ENCODE measurements at places on chromosomes 2 and 18.

DNA sequence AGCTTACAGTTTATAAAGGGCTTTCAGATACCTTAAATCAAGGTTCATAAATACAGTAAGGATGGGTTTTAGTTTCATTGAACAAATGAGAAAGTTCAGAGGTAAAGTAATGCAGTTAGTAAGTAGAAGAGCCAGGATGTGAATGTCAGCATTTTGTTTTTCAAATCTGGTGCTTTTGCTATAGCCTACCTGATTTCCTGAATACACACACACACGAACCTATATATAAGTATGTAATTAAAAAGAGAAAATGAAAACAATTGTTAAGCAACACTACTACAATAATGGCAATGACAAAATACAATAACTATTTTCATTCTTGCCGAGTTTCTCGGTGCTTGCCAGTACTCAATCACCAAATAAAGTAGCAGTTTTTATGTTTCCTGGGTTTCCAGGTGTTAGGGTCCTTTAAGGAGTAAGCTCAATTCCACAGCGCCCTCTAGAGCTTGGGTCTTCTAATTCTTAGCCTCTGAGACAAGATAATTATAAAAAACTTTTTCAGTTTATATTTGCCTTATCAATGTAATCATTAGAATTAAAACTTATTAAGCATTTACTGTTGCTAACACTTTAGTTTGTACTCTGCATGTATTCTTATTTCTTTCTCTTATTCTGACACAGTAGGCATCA lies 512.9 kb upstream of the ACVR2A start:
- DNase-seq, result peak; percentile 51

GRCh38 chr2:176172007-176172894 lies 15.1 kb downstream of the HOXD3 start:
- DNase-seq, result no peak

GRCh38 chr2:155026651-155027174 lies 328.2 kb downstream of the KCNJ3 start:
- DNase-seq, result no peak

- DNase-seq, result no peak
Measured at GRCh38 chr18:52325997-52326396, 14.0 kb upstream of the DCC start.

DNA sequence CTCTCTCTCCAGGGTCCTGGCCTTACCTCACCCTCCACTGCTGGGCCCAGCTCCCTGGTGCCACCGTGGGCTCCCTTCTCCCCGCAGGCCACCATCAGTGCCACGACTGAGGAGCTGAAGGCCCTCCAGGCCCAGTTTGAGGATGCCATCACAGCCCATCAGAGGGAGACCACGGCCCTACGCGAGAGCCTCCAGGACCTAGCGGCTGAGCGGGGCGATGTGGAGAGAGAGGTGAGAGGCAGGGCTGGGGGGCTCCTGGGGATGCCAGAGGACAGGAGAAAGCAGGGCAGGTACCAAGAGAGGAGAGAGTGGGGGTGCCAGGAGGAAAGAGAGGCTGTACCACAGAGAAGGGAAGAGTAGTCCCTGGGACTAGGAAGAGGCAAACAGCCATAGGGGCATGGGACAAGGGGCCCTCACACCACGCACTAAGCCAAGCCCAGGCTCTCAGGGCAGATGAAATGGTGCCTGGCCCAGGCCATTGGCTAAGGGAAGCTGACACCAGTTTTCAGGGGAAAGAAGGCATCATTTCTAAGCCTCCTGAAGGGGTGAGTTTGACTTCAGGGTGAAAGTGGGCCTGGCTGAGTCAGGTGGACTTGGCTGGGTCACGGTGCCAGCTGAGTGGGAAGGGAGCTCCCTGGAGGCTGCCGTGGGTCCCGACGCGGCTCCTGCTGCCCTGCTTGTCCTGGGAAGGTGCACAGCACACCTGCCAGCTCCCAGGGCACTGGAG lies 39.0 kb upstream of the SNED1 start:
- no peak for DNase-seq

DNA sequence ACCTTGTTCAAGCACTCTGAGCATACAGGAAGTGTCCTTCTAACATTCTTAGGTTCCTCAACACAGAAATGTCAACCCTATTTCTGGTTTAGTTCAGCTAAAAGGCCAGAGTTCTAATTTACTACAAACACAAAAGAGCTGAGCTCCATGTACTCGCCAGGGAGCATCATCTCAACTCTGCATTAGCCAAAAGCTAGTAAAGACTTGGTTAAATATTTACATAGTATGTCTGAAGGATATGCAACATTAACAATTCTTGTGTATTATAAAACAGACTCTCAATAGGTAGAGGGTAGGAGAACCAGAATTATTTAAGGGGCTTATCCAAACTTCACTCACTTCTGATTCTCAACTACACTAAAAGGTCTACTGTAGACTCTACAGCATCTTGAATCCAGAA lies 154.6 kb downstream of the THADA start:
- no peak for DNase-seq

- peak; percentile 90 for DNase-seq
Measured at GRCh38 chr2:30165050-30165520, 18.3 kb downstream of the YPEL5 start.

- DNase-seq, result no peak
Measured at GRCh38 chr18:6798896-6799295, 69.4 kb downstream of the ARHGAP28 start.

DNA sequence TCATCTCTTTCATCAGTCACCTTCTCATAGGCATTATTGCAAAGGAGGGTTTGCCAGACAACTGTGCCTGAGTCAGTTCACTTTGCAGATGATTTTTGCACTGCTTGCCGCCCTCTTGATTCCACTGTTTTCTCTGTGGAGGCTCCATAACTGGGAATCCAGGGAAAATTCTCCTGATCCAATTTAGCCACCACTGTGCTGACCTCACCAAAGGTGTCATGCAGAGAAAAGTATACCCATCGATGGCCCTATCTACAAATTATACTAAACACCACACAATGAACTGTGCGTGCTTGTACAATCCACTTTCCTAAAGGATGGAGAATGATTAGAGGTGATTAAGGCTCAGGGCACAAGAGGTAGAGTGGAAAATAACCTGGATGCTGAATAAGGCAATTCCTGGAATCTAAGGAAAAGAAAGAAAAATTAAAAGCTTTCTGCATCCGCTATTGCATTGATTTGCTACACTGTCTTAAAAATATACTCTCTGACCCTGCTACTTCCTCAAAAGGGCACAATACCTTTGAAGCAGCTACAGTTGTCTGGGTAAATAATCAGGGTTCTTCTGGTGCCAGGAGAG lies 409.4 kb downstream of the RIT2 start:
- DNase-seq, result no peak
